Lower lobe of right lung (tissue), 2 donors: ENCODE measurements at places on chromosomes 12 and 14. TPM values are rescaled to one million over a fixed set of nuclear protein-coding genes. Genes with fewer than 3 reads are reported as not detected.

TMEM30B gene
- 20.3 TPM for total RNA-seq

DYRK2 gene
- 17.6 TPM for total RNA-seq

TAS2R50 gene
- total RNA-seq, result 0.50 TPM

COCH gene
- total RNA-seq, result 0.50 TPM

PLEKHG3 gene
- total RNA-seq, result 33.1 TPM

SLC6A12 gene
- total RNA-seq, result 14.2 TPM

DNA sequence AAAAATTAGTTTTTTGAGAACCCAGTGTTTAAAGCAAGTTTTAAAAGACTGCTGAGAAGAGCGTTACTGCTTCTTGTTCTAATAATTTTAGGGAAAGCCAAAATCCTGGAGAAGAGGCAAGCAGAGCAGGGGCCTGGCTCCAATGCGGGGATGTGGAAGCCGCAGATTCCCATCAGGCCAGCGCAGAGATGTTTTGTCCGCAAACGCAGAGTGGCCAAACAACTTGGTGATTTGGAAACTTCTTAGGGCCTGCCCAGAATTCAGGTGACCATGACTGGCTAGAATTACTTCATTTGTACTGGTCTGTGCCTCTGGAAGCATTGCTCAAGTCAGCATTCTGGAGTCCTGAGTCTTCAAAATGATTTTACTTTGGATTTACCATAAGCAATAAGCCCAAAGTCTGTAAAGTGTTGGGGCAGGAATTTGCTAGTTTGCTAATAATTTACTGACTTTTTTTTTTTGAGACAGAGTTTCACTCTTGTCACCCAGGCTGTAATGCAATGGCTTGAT lies 208.4 kb downstream of the PPM1H start:
- no peak for DNase-seq

DNA sequence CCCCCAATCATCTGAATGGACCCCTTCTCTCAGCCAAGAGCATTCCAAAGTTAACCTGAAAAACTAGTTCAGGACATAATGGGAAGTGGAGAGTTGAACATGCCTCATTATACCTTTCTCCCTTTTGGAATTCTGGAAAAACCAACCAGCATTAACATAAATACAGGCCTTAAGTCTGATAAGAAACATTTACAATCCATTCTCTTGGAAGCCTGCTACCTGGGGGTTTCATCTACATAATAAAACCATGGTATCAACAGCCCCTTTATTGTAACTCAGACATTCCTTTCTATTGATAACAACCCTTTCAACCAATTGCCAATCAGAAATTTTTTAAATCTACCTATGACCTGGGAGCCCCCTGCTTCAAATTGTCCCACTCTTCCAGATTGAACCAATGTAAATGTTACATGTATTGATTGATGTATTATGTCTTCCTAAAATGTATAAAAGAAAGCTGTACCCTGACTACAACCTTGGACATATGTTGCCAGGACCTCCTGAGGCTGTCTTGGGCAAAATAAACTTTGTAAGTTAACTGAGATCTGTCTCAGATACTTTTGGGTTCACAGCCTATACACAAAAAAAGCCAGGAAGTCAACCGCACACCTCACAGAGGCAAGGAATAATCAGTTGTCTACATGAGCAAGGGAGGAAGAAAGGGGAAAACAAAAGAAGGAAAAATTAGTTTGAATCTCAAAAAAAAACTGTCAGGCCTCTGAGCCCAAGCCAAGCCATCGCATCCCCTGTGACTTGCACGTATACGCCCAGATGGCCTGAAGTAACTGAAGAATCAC lies 17.6 kb upstream of the SSTR1 start:
- no peak for DNase-seq

GRCh38 chr12:166425-167075 lies 47.4 kb downstream of the SLC6A12 start:
- DNase-seq, result no peak

GRCh38 chr12:1668833-1669543 lies 21.9 kb upstream of the ADIPOR2 start:
- peak; percentile 75 for DNase-seq

- DNase-seq, result no peak
These were observed 5.4 kb downstream of the TMBIM4 start for GRCh38 chr12:66164349-66164821.

GRCh38 chr12:59119676-59120075 lies 199.4 kb upstream of the LRIG3 start:
- DNase-seq, result no peak

DNA sequence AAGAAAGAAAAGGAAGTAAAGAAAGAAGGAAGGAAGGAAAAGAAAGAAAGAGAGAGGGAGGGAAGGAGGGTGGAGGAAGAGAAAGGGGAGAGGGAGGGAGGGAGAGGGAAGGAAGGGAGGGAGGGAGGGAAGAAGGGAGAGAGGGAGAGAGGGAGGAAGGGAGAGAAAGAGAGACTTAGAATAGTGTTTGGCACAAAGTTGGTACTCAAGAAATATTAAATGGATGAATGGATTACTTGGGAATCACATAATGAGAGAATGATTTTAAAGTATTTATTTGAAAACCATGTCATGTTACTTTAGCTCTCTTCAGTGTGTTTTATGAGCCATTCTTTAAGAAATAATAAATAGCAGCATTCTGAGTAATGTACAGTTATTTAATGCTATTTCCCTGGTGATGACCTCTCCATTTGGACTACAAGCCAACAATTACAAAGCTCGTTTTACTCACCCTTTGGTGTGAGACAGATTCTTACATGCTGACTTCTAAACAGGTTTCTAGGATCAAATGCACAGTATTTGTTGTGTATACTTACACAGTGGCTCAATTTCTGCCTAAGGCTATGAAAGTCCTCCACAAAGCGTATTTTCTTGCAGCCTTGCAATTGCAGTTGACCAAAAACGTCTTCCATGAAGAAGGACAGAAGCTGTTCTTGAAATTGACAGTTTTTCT lies 861 bp downstream of the IL26 start:
- no peak for DNase-seq

- DNase-seq, result no peak
These were observed 2.6 kb downstream of the MLEC start for GRCh38 chr12:120689397-120690082.

- no peak for DNase-seq
These were observed 4.6 kb downstream of the METTL3 start for GRCh38 chr14:21506557-21506956.

DNA sequence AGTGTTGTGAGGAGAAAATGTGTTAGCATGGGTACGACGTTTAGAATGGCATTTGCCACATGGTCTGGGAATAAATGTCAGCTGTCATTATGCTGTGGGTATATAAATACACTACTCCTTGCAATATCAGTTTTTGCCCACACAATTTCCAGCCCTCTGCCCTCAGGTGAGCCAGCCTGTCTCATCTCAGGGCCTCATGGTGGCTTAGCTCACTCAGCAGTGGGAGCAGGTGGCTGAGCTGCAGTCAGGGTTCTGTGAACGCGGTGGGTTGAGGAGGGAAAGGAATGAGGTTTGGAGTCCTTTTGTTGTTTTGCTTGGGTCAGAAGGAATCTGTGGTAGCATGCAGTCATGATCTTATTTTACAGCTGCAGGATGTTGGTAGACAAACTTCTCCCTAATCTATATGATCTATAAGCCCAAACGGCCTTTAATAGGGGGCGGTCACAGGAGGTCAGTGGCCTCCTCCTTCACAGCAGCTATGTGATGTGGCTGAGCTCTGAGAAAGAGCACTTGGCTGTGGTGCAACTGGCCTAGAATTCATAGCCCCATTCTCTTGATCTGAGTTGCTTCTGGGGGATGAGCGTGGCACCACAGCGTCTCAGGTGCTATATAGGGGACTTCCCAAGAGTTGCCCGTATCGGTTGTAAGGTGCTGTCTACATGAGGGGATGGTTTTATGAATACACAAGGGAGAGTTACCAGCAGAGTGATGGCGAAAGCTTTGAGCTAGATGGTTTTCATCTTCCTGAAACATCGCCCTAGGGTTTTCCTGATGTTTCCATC lies 27.8 kb upstream of the KCNA5 start:
- DNase-seq, result no peak

- DNase-seq, result peak; percentile 60
These were observed 101.0 kb downstream of the BEGAIN start for GRCh38 chr14:100486025-100486828.

- peak; percentile 50 for DNase-seq
These were observed 65.4 kb upstream of the RIC8B start for GRCh38 chr12:106709068-106709511.

DNA sequence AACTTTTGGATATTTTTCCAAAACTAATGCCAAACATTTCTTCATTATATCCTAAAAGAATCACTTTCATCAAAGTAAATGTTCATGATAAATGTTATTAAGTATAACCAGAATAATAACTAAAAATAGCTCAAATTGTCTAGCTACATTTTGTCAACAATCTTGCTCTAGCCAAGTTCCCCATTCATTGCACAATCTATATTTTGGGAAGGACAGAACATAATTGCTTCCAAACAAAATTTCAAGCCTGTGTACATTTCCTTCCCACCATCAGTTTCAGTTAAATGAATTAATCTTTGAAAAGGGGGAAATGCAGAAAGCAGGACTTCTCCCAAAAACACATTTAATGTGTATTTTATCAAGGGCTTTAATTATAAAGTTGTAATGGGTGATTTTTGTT lies 98.0 kb upstream of the PLEKHG7 start:
- no peak for DNase-seq

GRCh38 chr12:89351489-89352241 lies 636 bp downstream of the DUSP6 start:
- DNase-seq, result peak; percentile 74

GRCh38 chr12:104094284-104094683 lies 30.0 kb downstream of the HCFC2 start:
- DNase-seq, result no peak

- no peak for DNase-seq
These were observed 229.1 kb upstream of the PELI2 start for GRCh38 chr14:55889124-55889523.

GRCh38 chr14:104001003-104001402 lies 58.7 kb upstream of the RD3L start:
- DNase-seq, result no peak

DNA sequence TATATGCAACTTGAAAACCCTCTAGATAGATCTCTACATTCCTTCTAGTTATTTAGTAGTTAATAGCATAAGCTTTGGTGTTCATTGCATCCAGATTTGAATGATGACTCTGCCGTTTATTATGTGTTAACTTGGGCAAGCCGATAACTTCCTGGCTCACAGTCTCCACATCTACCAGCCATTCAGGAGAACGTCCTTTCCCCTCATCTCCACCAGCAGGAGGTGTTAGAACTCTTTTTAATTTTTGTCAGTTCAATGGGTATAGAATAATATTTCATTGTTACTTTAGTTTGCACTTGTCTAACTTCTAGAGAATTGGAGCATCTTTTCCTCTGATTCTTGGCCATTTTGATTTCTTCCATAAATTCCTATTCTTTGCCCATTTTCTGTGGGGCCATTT lies 30.0 kb upstream of the WSCD2 start:
- DNase-seq, result no peak

- DNase-seq, result no peak
These were observed 61.9 kb upstream of the BEGAIN start for GRCh38 chr14:100649173-100649519.

DNA sequence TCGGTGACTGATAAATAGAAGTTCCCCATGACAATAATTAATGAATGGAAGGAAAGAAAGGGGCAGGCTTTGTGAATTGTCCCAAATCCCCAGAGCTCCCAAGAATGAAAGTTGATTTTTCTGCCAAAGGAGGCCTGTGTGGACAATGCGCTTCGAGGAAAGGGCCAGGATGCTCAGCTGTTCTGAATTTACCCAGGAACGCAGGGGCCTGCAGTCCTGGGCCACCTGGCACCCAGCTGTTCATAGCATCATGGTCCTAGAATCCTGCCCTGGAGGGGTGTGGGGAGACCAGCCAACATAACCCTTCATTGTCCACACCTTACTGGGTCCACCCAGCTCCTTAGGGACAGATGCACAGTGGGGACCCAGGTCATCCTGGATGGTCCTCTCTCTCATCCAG lies 587.5 kb downstream of the BCL11B start:
- DNase-seq, result no peak

DNA sequence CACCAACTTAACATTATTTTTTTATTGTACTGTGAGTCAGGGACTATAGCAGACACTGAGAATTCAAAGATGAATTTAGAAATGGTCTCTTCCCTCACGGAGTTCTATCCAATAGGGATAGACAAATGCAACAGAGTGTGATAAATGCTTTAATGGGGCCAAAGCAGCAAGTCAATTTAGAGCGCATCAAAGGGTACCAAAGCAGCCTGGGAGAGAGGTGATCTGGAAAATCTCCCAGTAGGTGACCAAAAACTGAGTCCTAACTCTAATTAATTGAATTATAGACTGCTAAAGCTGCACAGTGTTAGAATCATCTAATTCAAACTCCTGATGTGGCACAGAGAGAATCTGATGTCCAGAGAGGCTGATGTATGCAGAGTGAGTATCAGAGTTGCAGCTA lies 2.6 kb downstream of the LIN7A start:
- no peak for DNase-seq

- no peak for DNase-seq
These were observed 67.0 kb upstream of the FERMT2 start for GRCh38 chr14:53017837-53018236.
